ENCODE measurements at places on chromosomes 1 and 21. TPM values are rescaled to one million over a fixed set of nuclear protein-coding genes. Genes with fewer than 3 reads are reported as not detected.

Gene ASCL5
- not detected for polyA plus RNA-seq

Gene SMPDL3B
- 152 TPM for polyA plus RNA-seq

Gene DMRTA2
- not detected for polyA plus RNA-seq

Gene ELAVL4
- 39.6 TPM for polyA plus RNA-seq

Gene DYNLT5
- 2.8 TPM for polyA plus RNA-seq

Gene CADM3
- polyA plus RNA-seq, result 12.1 TPM

Gene PADI2
- polyA plus RNA-seq, result 1.3 TPM
